Smooth muscle cell of the pulmonary artery (primary cell): ENCODE measurements at places on chromosomes 12 and 14. TPM values are rescaled to one million over a fixed set of nuclear protein-coding genes. Genes with fewer than 3 reads are reported as not detected.

The MANSC4 gene
- total RNA-seq: not detected in 2 replicates

The CRIP1 gene
- 5.1 and 7.4 TPM in 2 replicates for total RNA-seq

The GUCY2C gene
- total RNA-seq: not detected in 2 replicates

The PLCZ1 gene
- not detected in 2 replicates for total RNA-seq

The DYRK2 gene
- 51.9 and 57.7 TPM in 2 replicates for total RNA-seq
